Epithelial cell of esophagus (primary cell): ENCODE measurements at places on chromosomes 7 and 10.
A peak's percentile ranks its signal among the peaks of the same experiment; 100 is the strongest.

GRCh38 chr7:157684157-157684908 is 347.5 kb downstream of the DNAJB6 start:
- DNase-seq = no peak

DNA sequence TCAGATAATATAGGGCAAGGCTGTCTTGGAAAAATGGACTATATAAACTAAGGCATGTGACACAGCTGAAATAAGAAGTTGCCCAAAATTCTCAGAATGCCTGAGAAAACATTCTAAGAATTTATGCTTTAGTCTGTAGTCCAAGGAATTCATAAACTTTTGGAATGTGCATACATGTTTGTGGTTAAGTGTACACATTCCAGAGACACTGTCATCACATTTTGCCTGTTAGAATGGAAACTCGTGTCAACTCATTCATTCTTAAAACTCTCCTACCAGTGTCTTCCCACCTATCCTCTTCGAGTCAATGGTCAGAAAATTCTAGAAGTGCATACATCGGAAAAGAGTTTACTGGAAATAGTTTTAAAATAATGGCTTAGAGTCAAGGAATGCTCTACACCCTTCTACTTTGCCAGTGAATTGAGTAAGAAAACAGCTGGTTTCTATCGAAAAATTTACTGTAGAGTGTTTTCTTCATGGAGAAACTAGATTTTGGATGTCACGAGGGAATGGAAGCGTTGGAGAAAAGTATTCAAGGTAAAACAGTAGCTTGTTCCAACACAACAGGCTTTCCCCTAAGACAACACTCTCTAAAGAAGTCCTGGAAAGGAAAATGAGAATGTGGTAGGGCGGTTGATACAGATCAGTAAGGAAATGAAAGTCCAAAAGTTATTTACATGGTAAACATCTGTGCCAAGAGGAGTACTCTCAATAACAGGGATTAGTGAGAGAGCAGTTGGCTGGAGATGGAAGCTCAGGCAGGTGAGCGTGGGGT is 1177.6 kb upstream of the C7orf33 start:
- DNase-seq = peak; percentile 52

DNA sequence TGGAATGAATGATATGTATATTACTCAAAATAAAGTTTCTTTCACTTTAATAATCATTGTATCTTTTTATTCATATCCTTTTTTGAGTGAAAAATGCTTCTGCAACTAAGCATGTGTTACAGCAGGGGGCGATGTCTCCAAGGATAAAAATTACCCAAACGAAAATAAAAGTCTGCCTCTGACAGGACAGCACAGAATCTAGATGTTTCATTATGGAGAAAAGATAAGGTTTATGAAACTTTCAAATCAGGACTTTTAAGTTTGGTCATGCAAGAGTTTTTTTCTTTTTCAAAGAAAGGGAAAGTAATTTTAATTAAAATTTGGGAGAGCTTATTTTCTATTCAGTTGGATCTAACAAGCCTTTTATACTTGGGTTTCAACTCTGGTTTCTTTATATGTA is 48.4 kb downstream of the TES start:
- DNase-seq = peak; percentile 73

DNA sequence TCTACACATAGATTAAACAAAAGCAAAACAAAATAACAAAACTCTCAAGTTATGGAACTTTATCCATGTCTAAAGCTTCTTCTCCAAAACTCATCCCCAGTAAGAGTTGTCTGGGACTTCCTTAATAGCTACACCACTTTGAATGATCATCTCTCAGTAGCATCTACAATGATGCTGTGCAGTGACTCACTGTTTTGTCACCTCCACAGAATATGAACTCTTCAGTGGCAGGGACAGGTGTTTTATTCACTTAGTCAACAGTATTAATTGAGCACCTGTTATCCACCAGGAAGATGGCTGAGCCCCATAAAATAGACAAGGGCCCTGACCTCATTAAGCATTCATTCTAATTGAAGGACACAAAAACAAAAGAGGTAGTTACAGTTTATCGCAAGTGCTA is 350.7 kb downstream of the ELMO1 start:
- peak; percentile 27 for DNase-seq

- DNase-seq = no peak
These were observed 33.7 kb upstream of the ERCC6 start for GRCh38 chr10:49572594-49573114.

- DNase-seq = no peak
These were observed 160.2 kb downstream of the ETV1 start for GRCh38 chr7:13829231-13829630.

DNA sequence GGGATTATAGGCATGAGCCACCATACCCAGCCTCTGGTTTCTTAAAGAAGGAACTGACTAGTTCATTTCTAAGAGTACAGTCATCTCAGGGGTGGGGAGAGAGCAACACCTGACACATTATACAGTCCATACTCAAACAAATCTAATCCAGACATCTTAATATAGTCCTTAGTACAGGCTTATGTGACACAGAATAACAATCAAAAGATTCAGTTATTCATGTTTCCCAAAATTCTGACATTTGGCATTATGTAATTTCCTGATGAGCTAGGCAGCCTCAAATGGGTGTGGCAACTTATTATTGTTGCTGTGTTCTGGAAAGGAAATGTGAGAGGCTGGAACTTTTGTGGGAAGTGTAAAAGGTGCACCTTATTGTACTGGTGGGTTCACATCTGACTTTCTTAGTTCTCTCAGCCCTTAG is 116.3 kb downstream of the WDFY4 start:
- DNase-seq = peak; percentile 72
